ENCODE measurements at places on chromosomes 16 and 17. TPM values are rescaled to one million over a fixed set of nuclear protein-coding genes. Genes with fewer than 3 reads are reported as not detected.

- DNase-seq: no peak
Observed at GRCh38 chr16:54236773-54237172, 49.8 kb downstream of the IRX3 start.

RABEP2 gene
- 52.1 TPM for total RNA-seq

- no peak for DNase-seq
Observed at GRCh38 chr17:8443756-8444155, 8.1 kb downstream of the NDEL1 start.

DNA sequence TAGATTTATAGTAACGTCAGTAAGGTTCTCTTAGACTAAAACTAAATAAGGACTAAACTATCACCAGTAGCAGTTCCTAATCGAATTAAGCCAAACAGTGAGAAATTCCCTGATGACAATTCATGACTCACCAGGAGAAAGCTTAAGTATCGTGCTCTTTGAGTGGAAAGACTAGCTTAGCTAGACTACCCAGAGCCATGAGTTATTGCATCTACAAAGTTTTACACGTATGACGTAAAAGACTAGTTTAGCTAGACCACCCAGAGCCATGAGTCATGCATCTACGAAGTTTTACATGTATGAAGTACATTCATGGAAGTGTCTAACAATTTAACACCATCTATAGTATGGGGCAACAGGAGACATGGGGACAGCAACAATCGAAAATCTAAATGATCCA is 36.6 kb downstream of the UBE2G1 start:
- peak; percentile 91 for DNase-seq

GRCh38 chr16:2296661-2297505 is 29.0 kb upstream of the RNPS1 start:
- DNase-seq: peak; percentile 2

GRCh38 chr17:3482852-3483251 is 7.1 kb downstream of the ASPA start:
- DNase-seq: no peak

DNA sequence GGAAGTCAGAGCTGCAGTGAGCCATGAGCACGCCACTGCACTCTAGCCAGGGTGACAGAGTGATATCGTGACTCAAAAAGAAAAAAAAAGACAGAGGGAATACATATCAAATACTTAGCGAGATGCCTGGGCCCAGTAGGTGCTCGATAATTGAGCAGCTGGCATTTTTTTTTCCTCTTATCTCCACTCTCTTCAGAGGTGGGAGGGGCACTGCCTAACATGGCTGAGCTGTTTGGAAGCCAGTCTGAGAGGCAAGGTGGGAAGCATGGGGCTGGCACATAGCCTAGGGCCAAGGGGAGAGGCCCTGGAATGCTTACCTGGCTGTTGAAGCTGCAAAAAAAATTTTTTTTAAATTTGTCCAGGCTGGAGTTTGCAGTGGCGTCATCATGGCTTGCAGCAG is 38.4 kb downstream of the HIC1 start:
- DNase-seq: no peak

EVI2B gene
- total RNA-seq: not detected

- DNase-seq: no peak
Observed at GRCh38 chr17:30267625-30268024, 24.1 kb downstream of the BLMH start.

DNA sequence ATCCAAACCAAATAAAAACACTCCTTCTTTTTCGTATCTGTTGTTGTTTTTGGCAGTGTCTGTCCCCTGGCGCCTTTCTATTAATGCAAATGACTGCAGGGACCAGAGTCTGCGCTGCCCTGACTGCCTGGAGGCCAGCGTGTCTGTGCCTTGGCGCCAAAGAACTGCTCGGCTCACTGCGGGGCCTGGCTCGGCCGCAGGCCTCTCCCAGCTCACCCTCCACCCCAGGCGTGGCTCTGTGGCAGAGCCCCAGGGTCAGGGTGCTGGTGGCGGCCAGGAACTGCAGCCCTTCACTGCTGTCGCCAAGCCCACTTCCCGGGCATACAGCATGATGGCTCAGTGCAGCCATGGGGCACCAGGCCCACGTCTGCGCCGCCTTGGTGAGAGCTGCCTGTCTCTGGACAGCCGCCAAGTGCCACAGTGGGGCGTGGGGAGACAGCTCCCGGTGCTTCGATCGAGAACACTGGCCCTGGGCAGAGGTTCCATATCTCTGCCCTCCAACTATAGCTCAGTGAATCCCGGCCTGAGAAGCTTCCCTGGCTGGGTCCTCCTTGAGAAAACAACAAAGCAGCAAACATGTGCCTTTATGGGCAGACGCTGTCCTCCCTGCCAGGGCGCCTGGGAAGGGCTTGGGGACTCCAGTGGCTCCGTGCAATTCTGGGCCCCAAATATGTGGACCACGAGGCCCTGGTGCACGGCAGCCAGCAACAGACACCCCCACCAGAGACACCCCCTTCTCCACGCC is 11.1 kb downstream of the CANT1 start:
- no peak for DNase-seq

TBC1D3D gene
- 2.6 TPM for total RNA-seq

- DNase-seq: peak; percentile 95
Observed at GRCh38 chr17:40510328-40510648, 8.9 kb upstream of the TNS4 start.

GRCh38 chr16:79767421-79768275 is 167.1 kb upstream of the MAF start:
- DNase-seq: peak; percentile 56

GRCh38 chr16:53704445-53704813 is 473 bp downstream of the FTO start:
- DNase-seq: no peak

DNA sequence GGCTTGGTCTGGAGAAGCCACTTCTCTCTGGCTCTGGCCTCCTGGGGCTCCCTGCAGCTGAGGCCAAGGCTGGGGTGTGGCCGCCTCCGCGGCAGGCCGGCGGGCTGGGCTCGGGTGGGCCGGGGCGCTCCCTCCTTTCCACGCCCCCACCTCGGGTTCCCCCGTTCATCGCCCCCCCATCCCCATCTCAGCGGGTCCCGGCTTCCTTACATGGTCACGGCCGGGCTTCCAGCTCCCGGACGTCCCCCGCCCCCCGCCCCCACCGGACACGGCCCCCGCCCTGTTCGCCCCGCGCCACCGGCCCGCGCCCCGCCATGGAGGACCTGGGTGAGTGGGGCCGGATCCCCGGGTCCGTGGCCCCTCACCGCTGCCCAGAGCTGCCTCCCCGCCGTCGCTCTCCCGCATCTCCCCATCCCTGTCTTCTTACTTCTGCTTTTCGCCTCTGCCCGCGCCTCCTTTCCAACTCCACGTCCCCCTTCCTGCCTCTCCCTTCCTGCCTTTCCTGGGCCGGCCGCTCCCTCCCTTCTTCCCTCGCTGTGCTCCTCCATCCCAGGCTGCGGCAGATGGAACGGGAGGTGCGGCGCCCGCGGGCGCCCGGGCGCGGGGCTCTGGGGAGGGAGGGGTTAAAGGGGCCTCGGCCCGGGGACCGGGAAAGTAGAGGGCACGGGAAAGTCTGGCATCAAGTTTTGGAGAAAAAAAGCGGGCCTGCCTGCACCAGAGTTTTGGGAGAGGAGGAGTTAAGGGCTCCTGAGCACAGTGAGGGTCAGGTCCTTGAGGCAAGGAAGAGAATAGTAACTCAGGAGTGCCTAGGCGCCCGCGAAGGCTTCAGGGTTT is at the start of gene TGFB1I1:
TGFB1I1 (plus strand) TSS at position 278 of the 834 bp plus-strand sequence; CDS start at position 315, 37 bp downstream.
- DNase-seq: no peak

GRCh38 chr17:35448214-35448898 is at the start of gene SLFN13:
TSS of gene SLFN13 (minus strand) at chr17:35448766. CDS start at chr17:35445680, 3,086 bp downstream.
- peak; percentile 86 for DNase-seq

DNA sequence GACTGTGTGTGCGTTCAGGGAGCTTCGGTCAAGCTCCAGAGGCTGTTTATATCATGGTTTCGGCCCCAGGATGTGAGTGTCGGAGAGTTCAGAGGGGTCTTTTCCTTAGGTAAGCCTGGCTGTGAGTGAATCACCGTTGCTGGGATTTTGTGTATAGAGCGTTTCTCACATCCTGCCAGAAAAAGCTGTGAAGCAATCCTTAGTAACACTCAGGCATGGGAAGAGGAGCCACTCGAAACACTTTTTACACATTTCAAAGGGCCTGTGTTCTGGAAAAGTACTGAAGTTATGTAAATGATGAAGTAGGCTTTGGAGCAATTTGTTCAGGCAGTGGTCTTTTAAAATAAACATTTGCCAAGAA is 662 bp downstream of the PGS1 start:
- peak; percentile 88 for DNase-seq

DNA sequence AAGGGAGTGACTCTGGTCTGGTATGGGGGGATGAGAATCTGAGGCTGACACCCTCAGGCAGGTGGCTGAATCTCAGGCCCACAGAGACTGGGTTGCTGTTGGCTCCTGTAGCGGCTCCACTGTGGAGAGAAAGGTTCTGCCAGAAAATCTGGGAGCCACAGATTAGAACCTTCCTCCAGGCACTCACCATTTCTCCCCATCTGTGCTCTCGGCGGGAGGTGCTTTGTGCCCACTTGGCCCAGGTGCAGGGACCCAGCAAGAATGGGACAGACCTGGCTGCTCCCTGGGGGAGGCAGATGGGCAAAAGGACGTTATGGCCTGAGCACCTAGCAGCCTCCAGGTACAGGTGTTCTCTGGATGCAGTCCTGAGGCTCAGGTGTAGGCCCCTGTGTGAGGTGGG is 20.1 kb downstream of the RAB11FIP3 start:
- no peak for DNase-seq

GRCh38 chr17:62703261-62703775 is 75.8 kb downstream of the MRC2 start:
- peak; percentile 93 for DNase-seq

CYB5D1 gene
- total RNA-seq: 16.0 TPM

DNA sequence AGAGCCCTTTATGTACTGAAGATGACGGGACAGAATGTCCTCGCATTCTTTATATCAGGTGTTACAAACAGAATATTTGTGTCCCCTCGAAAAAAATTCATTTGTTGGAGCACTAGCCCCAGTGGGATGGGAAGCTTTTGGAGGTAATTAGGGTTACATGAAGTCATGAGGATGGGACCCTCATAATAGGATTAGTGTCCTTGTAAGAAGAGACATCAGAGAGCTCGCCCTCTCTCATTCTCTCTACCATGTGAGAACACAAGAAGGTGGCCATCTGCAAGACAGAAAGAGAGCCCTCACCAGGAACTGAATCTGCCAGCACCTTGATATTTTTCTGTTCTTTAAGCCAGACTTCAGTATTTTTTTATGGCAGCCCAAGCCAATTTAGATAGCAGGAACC is 72.4 kb downstream of the SLC39A11 start:
- DNase-seq: no peak

- DNase-seq: no peak
Observed at GRCh38 chr17:68195667-68196393, 52.0 kb upstream of the AMZ2 start.

DNA sequence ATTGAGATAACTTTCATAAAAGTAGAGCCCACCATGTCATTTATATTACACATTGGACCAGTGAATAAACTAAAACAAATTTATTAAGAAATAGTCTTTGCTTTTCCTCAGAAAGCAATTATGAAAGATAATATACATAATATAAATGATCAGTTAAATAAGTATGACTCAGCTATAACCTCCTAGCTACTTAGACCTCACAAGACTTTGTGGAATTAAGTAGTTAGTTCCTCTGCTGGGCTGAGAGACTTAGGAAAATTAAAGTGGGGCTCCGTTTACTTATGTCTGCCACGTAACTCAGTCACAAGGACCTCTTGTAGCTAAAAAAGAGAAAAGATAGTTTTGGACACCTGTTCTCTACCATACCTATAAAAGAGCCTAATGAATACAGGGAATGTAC is 76.9 kb downstream of the MRTFB start:
- DNase-seq: no peak

- no peak for DNase-seq
Observed at GRCh38 chr16:69111216-69111875, 5.9 kb downstream of the HAS3 start.

- peak; percentile 34 for DNase-seq
Observed at GRCh38 chr16:67673712-67674580, 7.3 kb downstream of the C16orf86 start.

- DNase-seq: no peak
Observed at GRCh38 chr16:88747588-88748301, 37.3 kb downstream of the PIEZO1 start.

SPOP gene
- total RNA-seq: 54.2 TPM

- no peak for DNase-seq
Observed at GRCh38 chr17:46874906-46875305, 23.5 kb downstream of the WNT9B start.

DNA sequence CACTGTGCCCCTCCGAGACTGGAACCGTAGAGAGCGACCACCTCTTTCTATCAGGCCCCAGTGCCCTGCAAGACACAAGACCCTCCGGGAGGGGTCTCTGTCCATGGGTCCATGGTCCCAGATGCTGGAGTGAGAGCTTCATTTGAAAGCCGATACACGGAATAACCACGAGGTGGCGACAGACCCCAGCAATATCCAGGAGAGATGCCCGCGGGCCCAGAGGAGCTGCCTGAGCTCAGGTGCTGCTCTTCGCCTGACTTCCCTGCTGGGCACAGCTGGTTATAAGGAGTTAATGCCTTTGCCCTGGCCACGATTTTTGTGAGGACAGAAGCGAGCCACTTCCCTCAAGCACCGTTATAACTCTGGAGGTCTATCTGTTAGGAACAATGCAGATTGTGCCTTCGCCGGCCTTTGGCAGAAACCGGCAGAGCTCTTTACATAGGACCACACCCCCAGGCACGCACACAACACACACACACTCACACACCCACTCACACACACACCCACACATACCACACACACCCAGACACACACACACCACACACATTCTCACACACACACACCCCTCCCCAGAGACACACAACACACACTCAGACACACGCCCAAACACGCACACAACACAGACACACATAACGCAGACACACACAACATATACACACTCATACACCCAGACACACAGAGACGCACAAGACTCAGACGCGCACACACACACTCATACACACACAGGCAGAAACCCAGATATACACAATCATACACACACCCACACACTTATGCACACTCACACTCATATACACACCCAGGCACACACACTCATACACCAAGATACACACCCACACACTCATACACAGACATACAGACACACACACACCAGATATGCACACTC is 436.4 kb downstream of the SOX9 start:
- DNase-seq: peak; percentile 55

- DNase-seq: no peak
Observed at GRCh38 chr17:32903774-32904673, 23.9 kb upstream of the TMEM98 start.

DNA sequence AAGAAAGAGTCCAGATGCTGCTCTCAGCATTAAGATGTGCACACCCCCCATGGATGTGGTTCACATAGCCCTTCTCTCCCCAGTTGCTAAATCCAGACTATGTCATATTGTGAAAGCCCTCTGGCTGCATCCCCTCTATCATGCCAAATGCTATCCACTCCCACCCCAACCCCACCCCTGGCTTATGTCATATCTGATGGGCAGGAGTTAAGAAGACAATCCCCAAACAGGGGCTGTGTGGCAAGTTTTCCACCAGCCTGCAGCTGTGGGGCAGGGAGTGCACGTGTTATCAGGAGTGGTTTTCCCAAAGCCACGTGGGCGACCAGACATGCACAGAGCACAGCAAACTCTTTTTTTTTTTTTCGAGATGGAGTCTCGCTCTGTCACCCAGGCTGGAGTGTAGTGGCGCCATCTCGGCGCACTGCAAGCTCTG is 10.0 kb downstream of the FAM117A start:
- DNase-seq: no peak

PYY gene
- total RNA-seq: not detected

TMEM204 gene
- total RNA-seq: 0.10 TPM

UBB gene
- total RNA-seq: 1,352 TPM

Data from renal cortical epithelial cell (primary cell).